Activated T-helper 2 cell treated with anti-CD3 and anti-CD28 coated beads, Interferon-gamma antibody, Interleukin-2, Interleukin-4, amounts not matched to agents 10 μg/mL and 5 μg/mL and 100 μg/mL, durations not matched to agents 14 hours and 24 hours and 36 hours (primary cell): ENCODE measurements at places on chromosomes 6 and 20. TPM values are rescaled to one million over a fixed set of nuclear protein-coding genes. Genes with fewer than 3 reads are reported as not detected.
A peak's percentile ranks its signal among the peaks of the same experiment; 100 is the strongest.

GRCh38 chr6:149924933-149925252, 2.0 kb upstream of the RAET1G start:
- H3K4me3 ChIP-seq: no peak overlapping the region
- H3K36me3 ChIP-seq: no peaks in the 10 kb centered on the region
- H3K4me1 ChIP-seq: peaks cover 18% of the 10 kb centered on the region
- H3K27ac ChIP-seq: no peak overlapping the region
- peaks cover 83% of the 10 kb centered on the region for H3K27me3 ChIP-seq

DNA sequence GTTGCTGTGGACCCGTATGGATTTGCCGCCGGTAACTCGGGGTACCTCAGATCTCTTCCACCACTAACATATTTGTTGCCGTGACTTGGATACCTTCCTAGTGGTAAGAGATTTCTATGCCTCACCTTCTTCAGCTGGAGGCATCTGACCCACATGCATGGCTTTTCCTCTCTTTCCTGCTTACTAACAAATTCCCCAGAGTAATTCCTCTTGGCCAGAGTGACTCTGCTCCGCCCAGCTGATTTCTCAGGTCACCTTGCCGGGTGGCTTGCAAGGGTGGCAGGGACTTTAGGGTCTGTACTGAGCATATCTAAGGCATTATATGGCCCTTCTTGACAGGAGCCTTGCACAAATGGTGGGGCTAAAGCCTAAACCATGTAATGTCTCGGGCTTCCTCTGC, 38.2 kb downstream of the FAM184A start:
- no peak overlapping the region for H3K27ac ChIP-seq
- peaks cover under 1% of the 10 kb centered on the region for H3K27me3 ChIP-seq
- no peak overlapping the region for H3K4me3 ChIP-seq
- peaks cover 9% of the 10 kb centered on the region for H3K4me1 ChIP-seq

DNA sequence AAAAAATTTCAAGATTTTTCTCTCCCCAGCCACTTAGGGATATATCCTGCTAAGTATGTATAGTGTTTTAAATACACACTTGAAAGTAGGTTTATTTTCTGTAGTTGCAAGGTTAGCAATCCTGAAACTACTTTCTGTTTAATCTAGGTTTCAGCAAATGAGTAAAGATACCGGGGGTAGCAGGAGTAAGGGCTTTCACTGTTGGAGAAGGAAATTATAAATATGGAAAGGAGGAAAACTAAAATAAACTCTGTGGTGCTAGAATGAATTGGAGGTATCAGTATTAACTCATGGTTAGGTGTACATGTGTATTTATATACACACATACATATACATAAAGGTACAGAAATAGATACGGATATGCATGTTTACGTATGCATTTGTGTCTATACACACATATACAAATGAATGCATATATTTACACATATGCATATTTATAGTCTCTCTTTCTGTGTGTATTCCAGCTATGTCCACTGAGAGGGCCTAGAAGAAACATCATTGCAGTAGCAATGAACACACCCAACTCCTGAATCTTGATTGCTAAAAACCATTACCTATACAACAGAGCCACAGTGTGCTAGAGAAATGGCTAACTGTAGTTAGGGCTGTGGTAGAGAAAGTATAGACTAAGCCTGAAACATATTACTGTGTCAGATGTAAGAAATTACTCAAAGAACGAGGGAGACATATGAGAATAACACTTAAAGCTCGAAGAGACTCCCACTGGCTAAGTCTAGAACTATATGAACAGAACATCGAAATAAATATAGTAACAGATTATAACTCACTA, 95.9 kb upstream of the EMILIN3 start:
- H3K4me3 ChIP-seq: no peak overlapping the region
- H3K4me1 ChIP-seq: peaks cover 14% of the 10 kb centered on the region

- peaks cover 12% of the 10 kb centered on the region for H3K27me3 ChIP-seq
- no peak overlapping the region for H3K4me3 ChIP-seq
- H3K36me3 ChIP-seq: no peaks in the 10 kb centered on the region
- no peak overlapping the region for H3K27ac ChIP-seq
Observed at GRCh38 chr6:159836718-159837490, 36.8 kb downstream of the PNLDC1 start.

DNA sequence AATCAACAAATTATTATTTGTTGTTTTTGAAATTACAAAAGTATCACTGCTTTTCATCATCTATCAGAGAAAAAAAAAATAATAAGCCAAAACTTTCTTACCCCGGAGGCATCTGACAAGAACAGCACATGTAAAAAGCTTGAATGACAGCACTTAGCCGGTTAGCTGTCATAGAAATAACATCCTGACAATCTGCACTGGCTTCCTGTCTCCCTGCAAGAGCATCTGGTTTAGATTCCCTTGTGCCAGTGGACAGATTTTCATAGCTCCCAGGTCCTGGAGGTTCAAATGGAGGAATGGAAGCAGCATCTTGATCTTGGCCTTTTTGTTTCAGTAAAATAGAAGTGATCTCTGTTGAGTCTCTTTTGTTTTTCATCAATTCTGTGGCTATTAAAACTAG, 74.8 kb downstream of the HACE1 start:
- peaks cover 48% of the 10 kb centered on the region for H3K36me3 ChIP-seq
- no peaks in the 10 kb centered on the region for H3K27me3 ChIP-seq
- H3K4me1 ChIP-seq: peaks cover 39% of the 10 kb centered on the region
- no peak overlapping the region for H3K27ac ChIP-seq
- no peak for DNase-seq

DNA sequence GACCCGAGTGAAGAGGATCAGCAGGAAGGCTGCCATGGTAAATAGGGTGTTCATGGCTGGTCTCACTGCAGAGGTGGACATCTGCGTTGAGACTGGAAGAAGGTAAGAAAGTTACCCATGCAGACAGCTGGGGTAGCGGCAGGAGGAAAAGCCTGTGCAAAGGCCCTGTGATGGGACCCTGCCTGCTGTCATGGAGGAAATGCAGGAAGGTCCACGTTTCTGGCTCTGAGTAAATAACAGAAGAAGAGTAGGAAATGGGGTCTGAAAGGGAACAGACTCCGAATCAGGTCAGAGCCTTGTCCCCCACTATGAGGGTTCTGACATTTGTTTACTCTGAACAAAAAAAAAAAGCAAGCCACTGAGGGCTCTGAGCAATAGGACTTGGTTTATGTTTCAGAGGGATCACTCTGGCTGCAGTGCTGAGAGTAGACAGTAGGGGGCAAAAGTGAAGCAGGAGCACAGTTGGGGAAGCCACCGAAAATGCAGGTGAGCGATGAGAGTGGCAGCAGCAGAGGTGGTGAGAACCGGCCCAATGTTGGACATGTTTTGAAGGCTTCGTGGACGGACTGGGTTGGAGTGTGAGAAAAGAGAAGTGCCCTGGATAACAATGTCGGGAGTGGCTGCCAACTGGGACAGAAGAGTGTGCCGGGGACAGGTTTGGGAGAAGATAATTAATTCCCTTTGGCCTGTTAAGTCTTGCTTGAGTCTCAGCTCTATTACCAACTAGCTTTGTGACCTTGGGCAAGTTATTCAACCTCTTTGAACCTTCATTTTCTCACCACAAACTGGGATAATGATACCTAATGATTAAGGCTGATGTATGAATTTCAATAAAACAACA, 57.9 kb upstream of the MAP7 start:
- H3K27me3 ChIP-seq: no peaks in the 10 kb centered on the region
- peak; percentile 65 for DNase-seq
- no peak overlapping the region for H3K27ac ChIP-seq
- H3K36me3 ChIP-seq: peaks cover 32% of the 10 kb centered on the region

- no peak for DNase-seq
- peaks cover 8% of the 10 kb centered on the region for H3K27me3 ChIP-seq
- H3K27ac ChIP-seq: no peak overlapping the region
- H3K36me3 ChIP-seq: no peaks in the 10 kb centered on the region
- peaks cover 3% of the 10 kb centered on the region for H3K4me1 ChIP-seq
Observed at GRCh38 chr6:129890701-129891100, 29.6 kb upstream of the TMEM244 start.

- DNase-seq: no peak
- H3K27ac ChIP-seq: no peak overlapping the region
- H3K4me3 ChIP-seq: peak overlapping the region; percentile 77
- peaks cover 29% of the 10 kb centered on the region for H3K4me1 ChIP-seq
- H3K36me3 ChIP-seq: no peaks in the 10 kb centered on the region
- H3K27me3 ChIP-seq: peaks cover 81% of the 10 kb centered on the region
Observed at GRCh38 chr6:125748406-125749172, 843 bp upstream of the HEY2 start.

DNA sequence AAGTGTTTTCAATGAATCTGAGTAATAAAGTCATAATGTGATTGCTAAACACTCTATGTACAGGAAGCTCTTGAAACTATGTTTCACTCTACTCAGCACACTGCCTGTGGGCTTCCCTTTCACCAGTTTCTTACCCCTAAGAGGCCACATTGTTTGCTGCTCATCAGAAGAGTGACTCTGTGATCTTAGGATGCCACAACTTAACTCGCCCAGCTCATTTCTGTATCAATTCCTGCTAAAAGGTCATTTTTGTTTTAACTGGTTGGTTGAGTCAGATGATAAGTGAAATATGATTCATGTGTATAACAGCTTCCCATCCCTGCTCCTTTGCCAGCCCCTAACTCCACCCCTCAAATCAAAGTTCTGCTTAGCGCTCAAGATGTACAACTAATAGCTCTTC, 9.8 kb upstream of the NDUFAF4 start:
- H3K4me1 ChIP-seq: peaks cover 24% of the 10 kb centered on the region
- H3K4me3 ChIP-seq: no peak overlapping the region
- peaks cover 4% of the 10 kb centered on the region for H3K27me3 ChIP-seq
- DNase-seq: no peak
- no peak overlapping the region for H3K27ac ChIP-seq

DNA sequence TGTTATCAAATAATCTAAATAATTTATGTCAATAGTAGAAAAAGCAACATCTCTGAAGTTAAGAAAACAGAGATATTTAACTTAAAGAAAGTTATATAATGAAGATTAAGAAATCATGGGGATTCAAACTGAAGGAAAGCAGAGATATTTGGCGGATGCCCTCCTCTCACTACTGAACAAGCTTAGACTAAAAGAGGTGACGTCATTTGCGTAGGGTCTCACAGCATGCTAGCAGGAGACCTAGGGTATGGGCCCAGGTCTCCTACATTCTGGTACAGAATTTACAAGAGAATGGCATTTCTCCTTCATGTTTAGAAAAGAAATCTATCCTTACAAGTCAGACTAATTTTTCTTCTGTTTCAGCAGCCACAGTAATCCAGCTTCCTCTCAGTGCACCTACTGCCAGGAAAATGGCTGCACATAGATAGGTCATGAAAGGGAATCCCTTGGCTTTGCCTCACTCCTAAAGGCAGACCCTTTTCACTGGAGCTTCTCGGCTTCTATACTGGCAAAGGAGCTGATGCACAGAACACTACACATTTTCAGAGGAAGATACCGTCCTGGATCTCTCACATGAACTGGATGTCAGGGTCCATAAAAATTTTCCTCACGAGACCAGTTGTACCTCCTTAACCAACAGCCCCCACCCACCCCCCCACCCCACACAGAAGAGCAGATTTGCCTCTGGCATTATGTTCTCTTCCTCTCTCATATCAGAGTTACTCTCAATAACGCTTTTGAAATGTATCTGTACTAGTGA, 41.8 kb upstream of the DST start:
- no peaks in the 10 kb centered on the region for H3K4me1 ChIP-seq
- peaks cover 5% of the 10 kb centered on the region for H3K27me3 ChIP-seq
- H3K36me3 ChIP-seq: no peaks in the 10 kb centered on the region
- H3K27ac ChIP-seq: no peak overlapping the region

DNA sequence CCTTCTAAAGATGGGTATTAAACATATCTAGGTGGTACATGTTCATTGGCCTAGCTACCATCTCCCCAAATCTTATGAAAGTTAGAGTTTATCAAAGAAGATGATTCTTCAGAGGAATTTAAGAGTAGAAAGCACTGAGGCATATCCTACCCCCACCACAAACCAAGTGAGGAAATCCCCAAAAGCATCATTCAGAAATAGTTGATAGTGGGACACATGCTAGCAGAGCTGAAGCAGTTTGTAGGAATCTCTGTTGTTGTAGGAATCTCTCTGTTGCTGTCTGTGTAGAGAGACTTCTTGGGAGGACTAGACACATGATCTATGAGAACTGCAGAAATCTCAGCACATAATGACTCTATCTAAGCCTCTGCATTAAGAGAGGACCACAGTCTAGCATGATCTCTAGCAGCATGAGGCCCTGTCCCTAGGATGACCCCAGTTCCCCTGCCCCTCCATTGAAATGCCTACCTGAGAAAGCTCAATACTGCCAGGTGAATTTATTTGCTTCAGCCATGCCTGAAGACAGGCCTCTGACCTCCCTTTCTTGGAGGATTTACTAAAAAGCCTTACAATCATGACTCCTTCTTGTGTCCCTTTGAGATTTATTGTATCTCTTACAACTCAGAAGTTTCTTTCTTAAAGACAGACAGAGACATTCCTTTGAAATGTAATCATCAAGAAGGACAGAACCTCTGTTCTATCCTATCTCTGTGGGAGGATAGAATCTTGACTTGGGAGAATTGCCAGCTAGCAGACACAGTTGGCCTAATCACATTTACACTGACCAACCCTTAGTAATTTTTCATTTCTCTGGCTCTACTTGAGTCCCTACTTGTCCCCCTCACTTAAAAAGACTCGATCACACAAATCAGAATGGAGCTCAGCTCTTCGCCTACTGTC, 582.4 kb downstream of the PHF3 start:
- H3K27ac ChIP-seq: no peak overlapping the region
- H3K27me3 ChIP-seq: no peaks in the 10 kb centered on the region
- H3K4me1 ChIP-seq: no peaks in the 10 kb centered on the region
- H3K36me3 ChIP-seq: no peaks in the 10 kb centered on the region
- DNase-seq: no peak

DNA sequence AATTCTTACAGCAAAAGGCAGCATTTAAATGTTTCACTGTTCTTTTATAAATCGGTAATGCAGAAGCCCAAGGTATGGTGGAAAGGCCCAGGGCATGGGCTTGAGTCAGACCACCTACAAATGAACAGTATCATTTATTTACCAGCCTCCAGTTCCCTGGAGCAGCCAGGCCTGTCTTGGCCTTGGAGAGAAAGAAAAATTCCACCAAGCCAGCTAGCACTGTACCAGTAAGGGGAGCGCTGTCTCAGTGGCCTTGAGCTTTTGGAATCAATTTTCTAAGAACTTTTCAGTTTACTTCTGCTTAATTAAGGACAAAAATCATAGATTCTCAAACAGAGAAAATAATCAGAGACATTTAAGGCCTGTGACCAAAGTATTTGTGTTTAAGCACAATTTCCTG, 12.3 kb downstream of the NAPB start:
- DNase-seq: no peak
- no peak overlapping the region for H3K4me3 ChIP-seq
- H3K27me3 ChIP-seq: no peaks in the 10 kb centered on the region
- no peak overlapping the region for H3K27ac ChIP-seq
- peaks cover 35% of the 10 kb centered on the region for H3K4me1 ChIP-seq
- peaks cover 14% of the 10 kb centered on the region for H3K36me3 ChIP-seq

GRCh38 chr20:18794428-18794787, 19.2 kb upstream of the SCP2D1 start:
- peak overlapping the region; percentile 86 for H3K4me3 ChIP-seq
- peaks cover 10% of the 10 kb centered on the region for H3K4me1 ChIP-seq
- peak overlapping the region; percentile 83 for H3K27ac ChIP-seq

- H3K27me3 ChIP-seq: peaks cover 6% of the 10 kb centered on the region
- DNase-seq: no peak
- no peak overlapping the region for H3K4me3 ChIP-seq
Observed at GRCh38 chr20:23629017-23629541, 8.7 kb downstream of the CST3 start.

GRCh38 chr6:163883984-163884383, 469.5 kb downstream of the QKI start:
- no peak overlapping the region for H3K27ac ChIP-seq
- no peaks in the 10 kb centered on the region for H3K27me3 ChIP-seq
- no peaks in the 10 kb centered on the region for H3K36me3 ChIP-seq
- DNase-seq: no peak

The SLC2A10 gene
- total RNA-seq: not detected in 2 replicates

The BTN1A1 gene
- total RNA-seq: not detected in 2 replicates

The BHLHE23 gene
- not detected in 2 replicates for total RNA-seq

The TUBB2A gene
- 7.2 and 7.4 TPM in 2 replicates for total RNA-seq

The GLP1R gene
- 0.05 and 0.14 TPM in 2 replicates for total RNA-seq

The BPI gene
- total RNA-seq: not detected in 2 replicates

The GSTA3 gene
- not detected in 2 replicates for total RNA-seq

The RIPPLY2 gene
- total RNA-seq: not detected in 2 replicates

The MGME1 gene
- 30.0 and 33.0 TPM in 2 replicates for total RNA-seq
